Kidney (tissue), 22 donors: ENCODE measurements at places on chromosomes 5 and 9.

GRCh38 chr5:38448568-38449350 lies 107.7 kb downstream of the LIFR start:
- no peak for DNase-seq

- no peak for DNase-seq
Measured at GRCh38 chr5:91020065-91020800, 362.9 kb downstream of the ARRDC3 start.

DNA sequence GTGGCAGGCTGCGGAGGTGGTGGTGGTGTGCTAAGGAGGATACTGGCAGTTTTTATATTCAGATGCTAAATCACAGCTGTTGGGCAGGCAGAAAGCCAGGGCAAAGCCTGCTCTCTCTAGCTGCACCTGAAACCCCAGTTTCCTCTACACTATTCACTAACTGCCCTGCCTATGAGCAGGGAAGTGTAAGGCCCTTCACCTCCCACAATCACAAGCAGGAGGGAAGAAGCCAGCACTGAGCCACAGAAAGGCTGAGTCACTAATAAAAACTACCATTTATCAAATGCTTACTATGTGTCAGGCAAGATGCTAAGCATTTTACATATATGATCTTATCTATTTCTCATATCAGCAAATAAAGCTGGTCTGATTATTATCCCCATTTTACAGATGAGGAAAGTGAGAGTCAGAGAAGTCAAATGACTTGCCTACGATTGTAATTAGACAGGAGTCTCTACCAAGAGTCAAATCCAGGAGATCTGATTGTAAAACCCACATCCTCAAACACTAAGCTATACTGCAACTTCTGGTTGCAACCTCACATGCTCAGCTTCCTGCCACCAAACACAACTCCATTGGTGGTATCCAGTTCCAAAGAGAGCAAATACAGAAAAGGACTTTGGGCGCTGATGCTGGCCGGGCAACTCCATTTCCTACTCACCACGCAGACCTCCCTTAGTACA lies 17.7 kb upstream of the IL6ST start:
- DNase-seq = no peak

DNA sequence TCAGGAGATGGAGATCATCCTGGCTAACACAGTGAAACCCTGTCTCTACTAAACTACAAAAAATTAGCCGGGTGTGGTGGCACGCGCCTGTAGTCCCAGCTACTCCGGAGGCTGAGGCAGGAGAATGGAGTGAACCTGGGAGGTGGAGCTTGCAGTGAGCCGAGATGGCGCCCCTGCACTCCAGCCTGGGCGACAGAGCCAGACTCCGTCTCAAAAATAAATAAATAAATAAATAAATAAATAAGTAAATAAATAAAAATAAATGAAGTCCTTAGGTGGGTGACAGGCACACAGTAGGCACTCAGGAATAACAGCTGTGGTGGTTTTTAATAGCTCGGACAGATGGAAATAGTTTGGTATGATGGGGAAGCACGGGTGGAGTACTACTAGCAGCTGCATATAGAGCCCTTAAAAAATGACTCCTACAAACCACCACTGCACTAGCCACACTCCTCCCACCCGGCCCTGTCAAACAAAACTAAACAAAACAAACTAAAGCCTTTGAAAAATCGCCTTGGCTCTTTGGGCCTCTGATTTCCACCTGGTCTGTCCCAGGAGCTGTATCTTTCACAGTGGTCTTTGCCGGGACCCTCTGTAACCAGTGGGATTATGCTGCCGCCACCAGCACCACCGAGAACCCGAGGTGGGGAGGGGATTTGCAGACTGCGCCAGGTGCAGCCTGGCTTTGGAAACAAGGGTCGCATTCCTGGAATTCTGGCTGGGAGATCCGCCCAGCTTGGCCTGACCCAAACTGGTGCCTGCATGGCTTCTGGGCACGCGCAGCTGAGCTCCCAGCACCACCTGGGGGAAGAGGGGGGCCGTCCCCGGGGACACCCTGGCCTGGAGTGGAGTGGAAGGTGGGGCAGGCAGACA lies 5.1 kb upstream of the WDR5 start:
- DNase-seq = peak; percentile 78

DNA sequence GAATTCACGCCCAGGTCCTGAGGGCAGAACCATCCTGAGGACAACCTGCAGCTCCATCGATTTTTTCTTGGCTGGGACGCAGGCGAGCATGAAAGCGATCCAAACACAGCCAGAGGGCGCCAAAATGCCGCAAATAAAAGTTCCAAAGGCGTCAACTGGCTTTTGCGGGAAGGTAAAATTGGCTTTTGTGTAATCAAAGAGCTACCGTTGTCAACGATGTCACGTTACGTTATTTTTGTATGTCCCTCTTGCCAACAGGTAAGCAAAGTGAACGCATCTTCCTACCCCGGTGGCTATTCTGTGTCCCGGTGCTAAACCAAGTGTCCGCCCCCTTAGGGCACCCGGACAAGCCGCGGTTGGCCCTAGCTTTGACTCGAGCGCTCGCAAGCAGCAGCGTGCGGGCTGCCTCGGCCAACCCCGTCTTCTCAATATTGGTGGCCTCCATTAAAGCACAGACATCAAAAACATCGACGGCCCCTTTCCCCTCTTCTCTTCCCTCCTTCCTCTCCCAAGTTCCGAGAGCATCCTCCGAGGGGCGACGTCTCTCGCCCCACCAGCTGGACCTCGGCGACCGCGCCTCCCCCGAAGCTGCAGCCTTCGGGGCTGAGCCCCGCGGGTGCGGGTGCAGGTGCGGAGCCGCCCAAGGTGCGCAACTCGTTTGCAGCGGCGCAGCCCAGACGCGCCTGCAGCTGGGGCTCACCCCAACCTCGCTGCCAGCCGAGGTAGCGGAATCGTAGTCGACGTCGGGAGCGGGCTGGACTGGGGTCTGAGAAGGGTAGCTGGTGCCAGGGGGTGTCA lies 1.1 kb upstream of the BASP1 start:
- peak; percentile 83 for DNase-seq

DNA sequence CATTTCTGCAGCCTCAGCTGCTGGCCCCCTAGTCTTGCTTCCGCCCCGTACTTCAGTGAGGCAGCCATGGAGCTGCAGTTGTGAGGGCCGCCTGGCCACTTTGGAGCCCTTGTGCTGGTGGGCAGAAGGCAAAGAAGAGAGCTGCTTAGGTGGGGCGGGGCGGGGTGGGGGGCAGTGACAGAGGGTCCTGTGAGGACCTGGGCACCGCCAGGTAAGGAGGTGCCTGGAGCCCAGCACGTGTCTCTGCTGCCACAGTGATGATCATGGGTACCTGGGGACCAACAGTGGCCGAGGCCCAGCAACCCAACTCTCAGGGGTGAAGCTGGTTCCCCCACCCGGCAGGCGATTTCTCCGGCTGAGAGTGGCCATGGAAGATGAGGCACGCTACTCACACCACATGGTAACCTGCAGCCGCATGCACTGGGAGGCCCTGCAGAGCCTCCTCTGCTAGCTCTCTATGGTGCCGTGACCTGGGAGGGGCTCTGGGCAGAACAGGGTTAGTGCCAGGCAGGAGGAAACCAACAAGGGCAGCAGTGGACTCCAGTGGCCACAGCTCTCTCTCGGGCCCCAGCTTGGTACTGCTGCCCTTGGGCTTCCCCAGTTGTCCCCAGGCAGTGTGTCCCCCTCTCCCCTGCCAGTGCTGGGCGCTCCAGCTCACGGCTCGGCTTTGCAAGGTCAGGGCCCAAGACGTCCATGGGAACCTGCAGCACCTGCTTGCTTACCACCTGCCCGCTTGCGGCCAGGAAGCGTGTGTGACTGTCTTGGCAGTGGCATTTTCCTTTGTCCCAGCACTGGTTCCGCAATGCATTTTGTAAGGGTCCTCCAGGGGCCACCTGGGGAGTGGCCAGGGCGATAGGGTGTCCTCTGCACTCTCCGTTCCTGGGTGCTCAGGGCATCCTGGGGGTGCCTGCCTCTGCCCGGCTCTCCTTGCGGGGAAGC lies 24.0 kb downstream of the NDUFS6 start:
- DNase-seq = no peak

DNA sequence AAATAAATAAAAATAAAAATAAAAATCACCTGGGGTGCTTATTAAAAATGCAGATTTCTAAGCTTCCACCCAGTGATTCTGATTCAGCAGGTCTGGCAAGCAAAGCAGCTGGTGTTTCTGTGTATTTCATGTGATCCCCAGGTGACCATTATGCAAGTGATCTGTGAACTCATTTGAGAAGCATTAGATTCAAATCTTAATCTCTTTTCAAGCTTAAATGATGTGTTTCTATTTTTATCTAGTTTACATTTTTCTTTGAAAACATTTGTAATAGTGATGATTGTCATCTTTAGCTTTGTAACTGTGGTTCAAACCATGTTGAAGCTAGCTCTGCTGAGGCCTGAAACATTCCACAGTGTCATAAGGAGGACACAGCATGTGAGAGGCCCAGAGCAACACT lies 804.8 kb upstream of the ZNF608 start:
- no peak for DNase-seq

GRCh38 chr5:128870373-128870772 lies 94.9 kb upstream of the SLC27A6 start:
- DNase-seq = no peak

- peak; percentile 73 for DNase-seq
Measured at GRCh38 chr9:101119206-101119819, 90.8 kb downstream of the PLPPR1 start.

DNA sequence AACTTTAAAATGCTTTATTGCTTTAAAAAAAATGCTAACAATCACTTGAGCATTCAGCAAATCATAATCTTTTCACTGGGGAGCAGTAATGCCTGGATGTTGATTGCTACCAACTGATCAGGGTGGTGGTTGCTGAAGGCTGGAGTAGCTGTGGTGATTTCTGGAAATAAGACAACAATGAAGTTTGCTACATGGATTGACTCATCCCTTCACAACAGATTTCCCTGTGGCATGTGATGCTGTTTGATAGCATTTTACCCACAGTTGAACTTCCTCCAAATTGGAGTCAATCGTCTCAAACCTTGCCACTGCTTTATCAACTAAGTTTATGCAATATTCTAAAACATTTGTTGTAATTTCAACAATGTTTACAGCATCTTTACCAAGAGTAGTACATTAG lies 83.3 kb downstream of the MLLT3 start:
- no peak for DNase-seq

DNA sequence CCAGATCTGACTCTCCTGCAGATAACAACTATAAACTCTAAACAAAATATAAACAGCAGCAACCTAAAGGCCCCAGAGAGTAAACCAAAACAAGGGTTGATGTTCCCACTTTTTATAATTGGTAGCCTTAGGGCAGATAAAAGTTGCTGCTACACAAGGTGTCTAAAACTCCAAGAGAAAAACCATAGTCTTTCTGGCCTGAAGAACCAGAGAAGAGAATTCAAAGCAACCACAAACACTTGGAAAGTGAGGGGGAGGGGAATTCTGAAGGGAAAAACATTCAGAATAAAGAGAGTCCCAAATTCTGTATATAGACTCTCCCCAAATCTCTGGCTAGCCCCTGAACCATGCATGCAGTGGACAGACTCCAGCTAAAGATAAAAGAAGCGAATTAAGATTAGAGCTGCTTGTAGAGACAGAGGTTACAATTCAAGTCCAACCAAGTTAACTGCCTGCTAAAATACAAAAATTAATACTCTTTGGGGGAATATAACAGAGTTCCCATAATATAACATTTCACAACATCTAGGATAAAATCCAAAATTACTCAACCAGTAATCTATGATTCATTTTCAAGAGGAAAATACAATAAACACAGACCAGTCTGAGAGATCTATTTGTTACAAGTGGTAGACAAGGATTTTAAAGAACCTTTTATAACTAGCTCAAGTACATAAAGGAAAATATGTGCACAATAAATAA lies 37.5 kb upstream of the RGMB start:
- DNase-seq = no peak

- DNase-seq = no peak
Measured at GRCh38 chr5:94081088-94081487, 339.7 kb upstream of the POU5F2 start.

- DNase-seq = no peak
Measured at GRCh38 chr5:69498384-69498783, 5.8 kb downstream of the OCLN start.

- no peak for DNase-seq
Measured at GRCh38 chr9:97930972-97931371, 7.0 kb downstream of the HEMGN start.

GRCh38 chr5:126613941-126614592 lies 13.3 kb downstream of the PHAX start:
- DNase-seq = no peak

GRCh38 chr5:10685115-10685521 lies 75.9 kb downstream of the DAP start:
- no peak for DNase-seq
